ENCODE measurements at places on chromosomes 12 and 14.

DNA sequence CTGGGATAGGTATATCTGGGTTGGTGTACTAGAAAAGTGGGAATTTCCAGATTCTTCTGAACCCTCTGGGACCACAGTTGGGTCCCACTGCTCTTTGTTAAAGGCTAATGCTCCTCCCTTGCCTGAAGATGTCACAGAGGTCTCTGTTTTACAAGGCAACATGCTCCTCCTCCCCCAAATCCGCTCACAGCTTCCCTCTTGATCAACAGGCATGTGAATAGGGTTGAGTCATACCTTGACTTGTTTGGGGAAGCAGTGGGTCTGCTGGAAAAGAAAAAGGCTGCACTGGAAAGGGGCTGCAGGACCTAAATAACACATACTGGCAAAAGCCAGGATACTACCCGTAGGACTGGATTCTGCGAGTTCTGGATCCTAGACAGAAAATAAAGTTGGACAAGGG lies 165.4 kb upstream of the TMEM260 start:
- no peak for DNase-seq

DNA sequence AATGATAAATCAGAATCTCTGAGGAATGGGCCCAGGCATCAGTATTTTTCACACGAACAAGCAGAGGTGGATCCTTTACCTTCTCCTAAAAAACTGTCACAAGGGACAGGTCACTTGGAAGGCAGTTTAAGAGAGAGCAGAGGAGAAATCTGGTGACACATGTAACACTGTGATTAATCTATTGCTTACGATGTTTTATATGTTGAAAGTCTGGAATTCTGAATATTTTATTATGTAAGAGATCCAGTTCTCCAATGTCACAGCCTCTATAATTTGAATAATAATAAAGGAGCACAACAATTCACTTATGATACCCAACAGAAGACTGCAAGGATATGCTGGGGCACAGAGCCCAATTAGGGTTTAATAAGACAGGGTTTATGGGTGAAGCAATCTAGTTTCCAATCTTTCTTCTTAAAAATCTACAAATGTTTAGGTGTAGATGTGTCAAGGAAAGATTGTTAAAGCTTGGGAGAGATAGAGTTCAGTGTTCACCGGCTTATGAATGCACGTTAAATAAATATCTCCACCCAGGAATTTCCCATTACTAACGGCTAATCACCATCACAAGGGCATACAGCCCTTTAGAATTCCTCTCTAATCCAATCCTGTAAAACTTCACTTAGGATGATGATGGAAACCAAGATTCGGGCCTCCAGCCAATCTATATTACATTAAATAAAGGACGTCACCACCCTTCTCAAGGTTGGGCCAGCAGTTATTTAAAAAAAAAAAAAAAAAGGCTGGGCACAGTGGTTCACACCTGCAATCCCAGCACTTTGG lies 23.4 kb downstream of the DUSP16 start:
- DNase-seq = no peak

DNA sequence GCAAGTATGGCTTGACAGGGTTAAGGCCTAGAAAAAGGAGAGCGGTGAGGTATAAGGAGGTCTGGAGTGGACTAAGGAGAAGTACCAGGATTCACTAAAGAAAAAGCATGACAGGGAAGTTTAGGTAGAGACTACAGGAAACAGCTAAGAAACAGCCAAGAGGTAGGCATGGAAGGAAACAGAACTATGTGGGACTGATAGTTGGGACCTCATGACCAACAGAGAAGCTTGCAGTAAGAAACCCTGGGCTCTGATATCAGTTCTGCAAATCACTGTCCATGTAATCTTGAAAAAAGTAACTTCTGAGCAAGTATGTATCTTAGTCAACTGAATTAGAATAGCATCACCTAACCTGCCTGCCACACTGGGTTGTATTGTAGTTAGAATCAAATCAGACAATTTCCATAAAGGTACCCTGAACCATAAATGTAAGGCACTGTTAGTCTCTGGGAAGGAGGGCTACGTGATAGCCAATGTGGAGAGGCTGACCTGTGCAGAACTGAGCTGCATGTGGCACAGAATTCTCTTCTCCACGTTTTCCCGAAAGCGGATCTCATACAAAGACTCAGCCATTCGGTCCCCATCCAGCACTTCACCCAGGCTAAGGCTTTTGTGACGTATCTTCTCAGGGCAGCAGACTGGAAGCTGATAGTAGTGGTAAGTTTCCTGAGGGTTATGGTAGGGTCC lies 912 bp downstream of the TM9SF1 start:
- no peak for DNase-seq

DNA sequence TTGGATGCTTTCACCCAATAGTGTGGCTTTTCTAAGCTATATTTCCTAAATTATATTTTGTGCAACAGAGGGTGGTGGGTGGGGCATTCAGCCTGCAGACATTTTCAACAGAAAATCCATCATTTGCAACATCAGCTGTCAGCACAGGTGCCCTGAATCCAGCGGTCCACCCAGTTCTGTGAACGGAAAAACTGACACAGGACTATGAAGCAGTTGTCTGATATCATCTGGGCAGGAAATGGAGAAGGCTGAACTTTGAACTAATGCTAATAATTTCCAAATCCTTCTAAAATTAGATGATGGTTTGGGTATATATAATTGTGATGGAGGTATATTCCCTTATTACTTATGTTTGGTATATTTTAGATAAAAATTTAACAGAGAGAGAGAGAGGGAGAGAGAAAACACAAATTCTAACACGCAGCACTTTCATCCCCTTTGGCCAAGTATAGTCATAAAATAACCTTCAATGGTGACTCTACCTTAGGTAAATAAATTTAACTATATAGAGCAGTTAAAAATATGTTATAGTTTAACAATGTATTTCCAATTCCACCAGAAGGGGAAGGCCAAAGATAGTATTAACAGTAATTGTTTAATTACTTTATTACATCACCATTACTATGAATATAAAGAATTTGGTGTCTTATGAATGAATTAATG lies 58.3 kb upstream of the PTPRB start:
- no peak for DNase-seq
